GM03348 (cell line): ENCODE measurements at places on chromosomes 4 and X.
A peak's percentile ranks its signal among the peaks of the same experiment; 100 is the strongest.

DNA sequence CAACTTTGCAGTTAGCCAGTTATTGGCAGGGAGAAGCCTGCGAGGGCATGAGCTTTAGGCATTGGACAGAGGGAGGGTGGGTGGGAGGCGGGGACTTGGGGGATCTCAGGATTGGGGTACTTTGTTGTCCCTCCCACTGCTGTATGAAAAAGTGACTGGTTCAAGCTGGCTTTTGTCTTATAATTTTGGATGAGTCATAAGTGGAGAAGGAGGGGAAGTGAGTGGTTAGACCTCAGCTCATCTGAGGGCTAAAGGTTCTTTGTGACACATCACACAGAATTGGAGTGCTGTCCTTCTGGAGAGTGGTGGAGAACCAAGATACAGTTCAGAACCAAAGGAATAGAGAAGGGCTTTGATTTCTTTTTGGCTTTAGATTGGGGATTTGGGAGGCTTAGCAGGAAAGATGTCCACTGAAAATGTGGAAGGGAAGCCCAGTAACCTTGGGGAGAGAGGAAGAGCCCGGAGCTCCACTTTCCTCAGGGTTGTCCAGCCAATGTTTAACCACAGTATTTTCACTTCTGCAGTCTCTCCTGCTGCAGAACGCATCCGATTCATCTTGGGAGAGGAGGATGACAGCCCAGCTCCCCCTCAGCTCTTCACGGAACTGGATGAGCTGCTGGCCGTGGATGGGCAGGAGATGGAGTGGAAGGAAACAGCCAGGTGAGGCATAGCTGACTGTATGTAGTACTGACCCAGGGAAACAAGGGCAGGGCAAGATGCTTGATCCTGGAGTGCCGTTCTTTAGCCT lies at the start of gene SLC4A4:
Gene SLC4A4 (plus strand): TSS at position 175 of the 748 bp plus-strand sequence.
- DNase-seq = peak; percentile 70

- no peak for DNase-seq
Measured at GRCh38 chrX:22037225-22037624, 5.1 kb downstream of the PHEX start.

- no peak for DNase-seq
Measured at GRCh38 chr4:25310066-25310802, 2.3 kb upstream of the ZCCHC4 start.

DNA sequence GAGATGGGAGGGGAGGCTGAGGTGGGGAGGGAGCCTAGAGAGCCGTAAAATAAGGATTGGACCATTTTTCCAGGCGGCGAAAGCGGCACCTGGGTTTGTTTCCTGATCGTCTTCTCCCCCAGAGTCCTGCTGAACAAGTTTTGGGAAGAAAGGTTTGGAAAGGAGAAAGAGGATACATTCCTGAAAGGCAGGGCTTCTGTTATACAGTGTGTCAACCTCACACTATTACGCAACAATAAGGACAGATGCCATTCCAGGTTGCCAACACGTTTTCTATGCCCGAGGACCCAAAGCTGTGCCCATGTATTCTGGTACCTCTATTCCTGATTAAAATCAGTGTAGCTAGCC lies 658 bp downstream of the SCOC start:
- DNase-seq = no peak

DNA sequence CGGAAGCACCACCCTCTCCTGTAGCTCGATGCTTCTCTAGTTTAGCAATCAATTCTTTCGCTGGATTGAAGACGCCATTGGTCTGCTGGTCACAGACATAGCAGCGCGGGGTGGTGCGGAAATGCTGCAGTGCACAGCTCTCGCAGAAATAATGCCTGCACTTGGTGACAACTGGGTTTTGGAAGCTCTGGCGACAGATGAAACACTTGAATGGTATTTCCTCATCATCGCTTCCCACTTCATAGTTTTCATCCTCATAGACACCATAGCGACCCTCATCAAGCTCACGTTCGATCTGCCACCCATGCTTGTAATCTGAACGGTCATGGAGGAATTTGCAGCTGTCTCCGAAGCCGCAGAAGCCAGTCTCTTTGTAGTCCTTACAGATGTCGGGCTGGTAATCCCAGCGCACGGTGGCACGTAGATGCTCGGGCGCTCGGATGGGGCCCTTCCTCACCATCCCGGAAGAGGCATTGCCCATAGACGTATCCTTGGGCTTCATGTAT lies 854 bp downstream of the RNF113A start:
- DNase-seq = peak; percentile 29
